Activated naive CD8-positive, alpha-beta T cell treated with anti-CD3 and anti-CD28 coated beads for 36 hours (primary cell): ENCODE measurements at places on chromosomes 5 and 9.

- no peak for DNase-seq
Observed at GRCh38 chr9:124206391-124206790, 51.4 kb upstream of the NEK6 start.

DNA sequence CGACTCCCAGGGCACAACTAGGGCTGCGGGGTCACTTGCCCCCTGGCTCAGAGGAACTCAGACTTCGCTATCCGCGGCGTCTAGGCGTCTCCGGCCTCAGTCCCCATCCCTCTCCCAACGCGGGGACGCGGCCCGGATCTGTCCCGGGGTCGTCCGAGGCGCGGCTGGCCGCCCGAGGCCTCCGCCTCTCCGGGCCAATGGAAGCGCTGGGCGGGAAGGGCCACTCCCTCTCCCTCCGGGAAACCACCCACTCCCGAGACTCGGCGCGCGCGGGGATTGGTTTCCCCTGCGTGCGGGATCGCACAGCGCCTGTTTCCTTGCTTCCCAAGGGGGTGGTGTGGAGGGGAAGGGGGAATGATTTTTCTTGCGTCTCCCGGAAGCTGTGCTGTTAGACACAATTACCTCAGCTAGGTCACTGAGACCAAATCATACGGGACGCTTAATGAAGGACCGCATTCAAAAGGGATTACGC is 38.3 kb downstream of the NR2F1 start:
- peak; percentile 28 for DNase-seq

GRCh38 chr5:67425514-67425913 is 228.9 kb upstream of the CD180 start:
- no peak for DNase-seq

DNA sequence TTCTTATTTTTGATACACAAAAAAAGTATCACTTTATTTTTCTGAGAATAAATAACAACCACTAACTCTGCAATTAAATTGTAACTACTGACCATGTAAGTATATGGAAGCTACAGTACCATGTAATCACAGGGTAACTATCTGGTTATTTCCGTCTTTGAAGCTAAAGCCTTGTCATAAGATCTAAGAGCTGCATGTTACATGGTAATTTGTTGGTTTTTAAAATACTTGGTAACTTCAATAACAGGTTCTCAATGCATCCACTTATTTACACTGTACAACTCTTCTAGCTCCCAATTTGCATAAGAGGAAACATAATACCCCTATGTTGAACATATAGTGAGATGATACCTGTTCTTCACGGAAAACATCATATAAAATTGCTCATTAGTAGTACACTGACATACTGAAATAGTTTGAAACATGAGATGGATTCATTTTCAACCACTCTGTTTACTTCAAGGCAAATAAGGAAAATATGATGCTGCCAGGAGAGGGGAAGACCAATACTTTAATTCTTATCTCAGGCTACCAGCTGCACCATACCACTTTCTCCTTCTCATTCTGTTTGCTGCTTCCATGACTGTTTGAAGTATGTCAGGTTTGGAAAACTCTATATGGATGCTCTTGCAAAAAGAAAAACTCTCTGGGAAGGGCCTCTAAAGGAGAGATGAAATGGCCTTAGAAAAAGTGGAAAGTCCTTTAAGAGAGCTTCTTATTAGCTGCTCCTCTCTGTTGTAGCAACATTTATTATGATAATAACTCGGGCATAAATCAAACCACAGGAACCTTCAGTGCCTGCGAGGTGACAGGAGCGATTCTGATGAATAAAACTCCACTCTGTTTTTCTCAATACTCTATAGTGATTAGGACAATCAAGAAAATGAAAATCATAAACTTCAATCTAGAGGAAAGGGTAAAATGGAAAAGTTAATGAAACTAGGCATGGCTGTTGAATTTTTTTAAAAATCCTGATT is 150.2 kb downstream of the KIAA0825 start:
- no peak for DNase-seq

DNA sequence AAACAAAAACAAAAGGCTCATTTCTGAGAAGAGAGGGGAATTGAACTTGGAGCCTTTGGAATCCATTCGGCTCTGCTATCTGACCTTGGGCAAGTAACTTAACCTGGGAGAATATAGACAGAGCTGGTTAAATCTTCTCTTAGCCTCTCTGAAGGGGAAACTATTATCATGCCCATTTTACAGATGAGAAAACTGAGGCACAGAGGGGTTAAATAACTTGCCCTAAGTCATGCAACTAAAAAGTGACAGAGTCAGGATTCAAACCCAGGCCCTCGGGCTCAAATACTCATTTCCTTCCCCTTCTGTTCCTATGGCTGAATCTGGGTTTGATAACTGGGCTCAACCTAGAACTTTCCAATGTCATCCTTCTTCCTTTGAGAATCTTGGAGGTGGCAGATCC is 291.3 kb upstream of the MSX2 start:
- no peak for DNase-seq

GRCh38 chr5:43038496-43038989 is 1.6 kb downstream of the ANXA2R start:
- peak; percentile 52 for DNase-seq

GRCh38 chr9:120104771-120105170 is 475.2 kb downstream of the CDK5RAP2 start:
- DNase-seq: no peak

GRCh38 chr5:102617191-102618187 is 118.7 kb upstream of the SLCO6A1 start:
- DNase-seq: no peak

GRCh38 chr5:79042188-79042587 is 27.3 kb downstream of the DMGDH start:
- DNase-seq: no peak

GRCh38 chr9:88680041-88680440 is 145.1 kb downstream of the NXNL2 start:
- DNase-seq: no peak

- no peak for DNase-seq
Observed at GRCh38 chr9:27181381-27181780, 72.4 kb downstream of the TEK start.

GRCh38 chr5:138439477-138440158 is 761 bp downstream of the REEP2 start:
- DNase-seq: no peak

- DNase-seq: no peak
Observed at GRCh38 chr5:53323511-53323910, 156.9 kb upstream of the FST start.

DNA sequence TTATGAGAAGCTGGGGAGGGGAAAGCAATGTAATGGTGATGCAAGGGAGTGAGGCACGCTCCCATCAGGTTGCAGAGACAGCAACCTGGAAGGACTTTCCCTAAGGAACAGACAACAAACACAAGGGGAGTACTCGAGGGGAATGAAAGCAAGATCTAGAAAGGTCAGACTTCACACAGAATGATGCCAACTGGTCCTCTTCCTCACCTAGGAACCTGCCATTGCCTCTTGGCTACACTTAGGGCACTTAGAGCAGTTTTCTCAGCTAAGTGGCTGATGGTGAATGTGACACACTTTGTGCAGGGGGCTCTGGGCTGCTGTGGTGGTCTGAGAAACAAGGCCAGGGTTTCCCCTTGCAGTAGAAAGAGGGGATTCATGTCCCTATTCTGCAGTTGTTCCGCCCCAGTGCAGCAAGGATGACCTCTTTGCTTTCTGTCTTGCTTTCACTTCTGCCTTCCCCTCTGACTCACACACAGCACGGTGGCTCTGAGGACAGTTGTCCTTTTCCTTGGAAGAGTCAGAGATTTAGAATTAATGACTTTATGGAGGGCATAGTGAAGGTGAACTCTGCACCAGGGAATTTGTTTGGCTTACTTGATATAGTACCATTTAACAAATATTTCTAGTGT is 394.0 kb upstream of the KLF4 start:
- DNase-seq: no peak

DNA sequence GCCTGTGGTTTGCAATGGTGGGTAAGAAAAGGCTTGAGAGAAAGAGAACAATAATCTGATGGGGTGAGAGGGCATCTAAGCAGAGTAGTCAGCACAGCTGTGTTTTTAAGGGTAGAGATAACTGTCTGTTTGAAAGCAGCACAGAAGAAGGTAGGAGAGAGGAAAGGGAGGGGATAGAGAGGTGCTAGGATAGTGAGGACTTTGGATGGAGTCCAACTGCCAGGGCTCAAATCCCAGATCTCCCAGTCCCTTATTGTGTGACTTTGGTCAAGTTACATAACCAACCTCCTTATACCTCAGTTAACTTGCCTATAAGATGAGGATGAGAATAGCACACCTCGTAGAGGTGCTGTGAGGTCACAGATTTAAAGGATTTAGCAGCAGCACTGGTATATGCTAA is 55.6 kb downstream of the GPR21 start:
- DNase-seq: no peak

- no peak for DNase-seq
Observed at GRCh38 chr5:94463739-94464138, 154.7 kb downstream of the KIAA0825 start.

DNA sequence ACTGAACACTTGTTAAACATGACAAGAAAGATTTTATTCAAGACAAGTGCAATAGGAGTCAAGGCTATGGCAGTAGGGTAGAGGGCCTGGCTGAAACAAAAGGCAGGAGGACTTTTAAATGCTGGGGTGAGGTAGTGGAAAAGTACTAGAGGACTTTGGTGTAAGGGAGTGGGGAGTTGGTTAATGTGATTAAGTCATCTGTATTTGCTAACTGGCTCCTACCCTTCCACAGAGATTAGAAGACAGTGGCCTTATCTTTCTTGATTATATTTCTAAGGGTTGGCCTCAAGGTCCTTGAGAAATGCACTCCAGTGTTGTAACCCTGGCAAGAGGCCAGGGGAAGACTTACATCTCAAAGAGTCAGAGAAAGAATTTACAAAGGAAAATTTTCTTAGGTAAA is 160.2 kb upstream of the FTMT start:
- no peak for DNase-seq

- no peak for DNase-seq
Observed at GRCh38 chr5:175740014-175740413, 82.1 kb downstream of the HRH2 start.

- no peak for DNase-seq
Observed at GRCh38 chr5:133290669-133291240, 238.9 kb downstream of the HSPA4 start.

DNA sequence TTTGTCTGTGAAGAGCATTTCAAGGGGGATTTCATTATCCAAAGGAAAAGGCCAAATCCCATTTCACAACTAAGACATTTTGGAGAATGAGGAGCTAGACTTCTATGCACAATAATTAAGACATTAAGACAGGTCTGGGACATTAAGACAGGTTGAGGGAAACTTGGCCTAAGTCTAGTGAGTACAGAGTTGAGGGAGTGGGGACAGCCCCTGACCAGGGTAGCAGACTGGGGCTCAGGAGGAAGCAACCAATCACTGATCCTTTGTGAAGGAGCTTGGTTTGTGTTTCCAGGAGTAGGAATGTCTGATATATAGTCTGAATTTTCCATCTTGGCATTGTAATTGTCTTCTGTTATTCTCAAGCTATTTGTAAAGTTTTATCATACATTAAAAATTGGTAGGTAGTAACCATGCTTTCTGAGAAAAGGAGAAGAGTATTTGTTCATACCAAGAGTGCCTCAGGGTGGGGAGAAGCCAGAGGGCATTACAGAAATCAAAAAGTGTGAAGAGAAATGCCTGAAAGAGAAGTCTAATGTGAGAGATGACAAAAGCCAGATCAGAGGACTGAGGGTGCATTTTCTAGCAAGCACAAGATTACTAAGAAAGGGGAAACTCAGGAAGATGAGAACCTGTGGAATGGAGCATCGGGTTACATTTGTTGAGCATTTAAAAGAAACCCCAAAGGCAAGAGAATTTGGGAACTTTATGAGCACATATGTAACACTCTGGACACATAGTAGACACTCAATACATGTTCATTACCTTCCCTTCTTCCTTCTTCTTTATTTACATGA is 189.3 kb upstream of the PIK3R1 start:
- DNase-seq: no peak

- DNase-seq: peak; percentile 26
Observed at GRCh38 chr9:96450613-96451528, 902 bp downstream of the HABP4 start.

GRCh38 chr5:123805300-123805699 is 293.3 kb downstream of the CSNK1G3 start:
- DNase-seq: no peak

GRCh38 chr9:110821064-110821463 is 152.5 kb downstream of the MUSK start:
- no peak for DNase-seq

DNA sequence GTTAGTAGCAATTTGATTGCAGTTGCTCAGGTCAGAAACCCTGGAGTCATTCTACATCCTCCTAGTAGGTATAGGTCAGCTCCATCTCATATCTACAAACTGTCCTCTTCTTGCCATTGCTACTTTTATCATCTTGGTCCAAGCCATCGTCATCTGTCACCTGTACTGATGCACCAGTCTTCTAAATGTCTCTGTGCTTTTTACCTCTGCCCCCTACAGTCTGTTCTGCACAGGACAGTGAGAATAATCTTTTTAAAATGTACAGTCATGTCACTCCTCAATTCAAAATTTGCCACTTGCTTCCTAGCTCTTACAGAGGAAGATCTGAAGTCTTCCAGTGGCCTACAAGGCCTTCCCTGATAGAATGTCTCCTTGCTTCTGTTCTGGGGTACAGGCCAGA is 6.8 kb downstream of the NNT start:
- DNase-seq: no peak

DNA sequence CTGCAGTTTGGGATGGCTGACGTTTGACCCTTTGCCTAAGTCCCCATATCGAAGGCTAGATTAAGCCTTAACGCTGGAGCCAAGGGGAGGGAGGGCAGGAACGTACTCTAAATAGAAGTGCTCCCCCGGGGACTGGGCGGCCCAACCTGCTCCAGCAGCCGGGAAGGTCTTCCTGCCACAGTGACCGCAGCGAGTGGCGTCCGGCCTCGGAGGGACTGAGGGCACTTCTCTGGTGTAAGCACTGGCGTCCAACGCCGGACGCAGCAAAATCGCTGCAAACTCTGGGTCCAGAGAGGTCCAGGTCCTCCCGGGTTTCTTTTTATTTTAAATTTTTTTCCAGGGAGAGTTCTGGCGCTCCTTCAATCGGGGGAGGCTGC is 505 bp upstream of the ACER2 start:
- no peak for DNase-seq

- DNase-seq: no peak
Observed at GRCh38 chr5:463301-463700, 20.3 kb downstream of the EXOC3 start.

- DNase-seq: no peak
Observed at GRCh38 chr5:32343058-32343672, 30.4 kb upstream of the MTMR12 start.

- no peak for DNase-seq
Observed at GRCh38 chr5:43215073-43215631, 23.1 kb downstream of the NIM1K start.
